ENCODE measurements at places on chromosomes 2 and 18. TPM values are rescaled to one million over a fixed set of nuclear protein-coding genes. Genes with fewer than 3 reads are reported as not detected.

GRCh38 chr2:124323321-124323720, 298.2 kb downstream of the CNTNAP5 start:
- no peaks in the 10 kb centered on the region for H3K27me3 ChIP-seq
- no peaks in the 10 kb centered on the region for H3K4me1 ChIP-seq
- H3K27ac ChIP-seq, result no peak overlapping the region

DNA sequence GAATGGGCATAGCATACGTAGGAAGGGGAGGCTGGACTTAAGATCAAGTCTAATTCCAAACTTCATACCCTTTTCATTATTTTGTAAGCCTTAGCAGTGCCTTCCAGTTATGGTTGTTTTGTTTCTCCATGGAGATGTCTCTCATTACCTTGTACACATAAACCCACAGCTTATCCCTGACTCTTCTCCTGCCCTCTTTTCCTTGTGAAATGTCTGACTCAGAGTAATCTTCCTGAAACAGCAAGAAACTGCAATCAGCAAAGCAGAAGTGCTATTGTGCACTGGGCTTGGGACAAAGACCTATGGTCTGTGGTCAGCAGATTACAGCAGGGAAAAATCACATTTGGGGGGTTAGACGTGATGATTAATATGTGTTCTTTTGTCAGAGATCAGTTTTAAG, 176.7 kb downstream of the IKZF2 start:
- H3K27me3 ChIP-seq, result no peaks in the 10 kb centered on the region
- H3K4me3 ChIP-seq, result no peak overlapping the region
- H3K4me1 ChIP-seq, result no peaks in the 10 kb centered on the region
- no peaks in the 10 kb centered on the region for H3K36me3 ChIP-seq
- no peak overlapping the region for H3K27ac ChIP-seq

DNA sequence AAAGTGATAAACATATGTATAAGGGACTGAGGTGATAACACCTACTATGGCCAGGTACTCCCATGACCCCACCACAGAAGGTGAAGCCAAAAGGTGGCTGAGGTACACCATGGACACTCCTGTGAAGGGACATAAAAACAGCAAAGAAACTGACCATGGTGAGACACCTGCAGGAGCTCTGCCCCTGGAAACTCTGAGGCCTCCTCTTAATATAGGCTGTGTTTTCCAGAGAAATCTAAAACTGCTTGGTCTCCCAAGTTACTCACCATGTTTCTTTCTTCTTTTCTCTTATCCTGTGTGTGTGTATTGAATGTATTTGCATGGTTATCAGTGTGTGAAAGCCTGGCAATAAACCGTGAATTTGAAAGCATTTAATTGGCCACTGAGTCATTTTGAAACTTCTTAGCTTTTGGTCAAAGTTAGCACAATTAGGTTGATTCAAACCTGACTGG, 739.3 kb upstream of the GCFC2 start:
- no peak overlapping the region for H3K4me3 ChIP-seq
- no peaks in the 10 kb centered on the region for H3K27me3 ChIP-seq
- no peak for DNase-seq
- H3K27ac ChIP-seq, result no peak overlapping the region

DNA sequence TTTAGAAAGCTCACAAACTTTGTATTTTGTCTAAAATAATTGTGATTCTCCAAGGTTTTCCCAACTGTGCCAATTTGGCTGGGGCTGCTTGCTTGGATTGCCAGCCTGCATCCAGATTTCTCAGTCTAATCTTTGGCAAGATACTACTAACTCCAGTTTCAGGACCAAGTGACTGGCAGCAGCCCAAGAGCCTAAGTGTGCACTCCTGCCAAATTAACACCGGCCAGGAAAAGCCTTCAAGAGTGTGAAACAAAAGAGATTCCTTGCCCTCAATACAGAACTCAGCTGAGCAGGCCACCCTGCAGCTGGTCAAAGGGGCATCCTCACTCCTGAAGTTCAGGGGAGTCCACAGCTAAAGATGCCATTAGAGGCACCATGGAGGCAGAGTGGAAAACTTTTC, 589.0 kb upstream of the ACVR2A start:
- DNase-seq, result no peak
- no peaks in the 10 kb centered on the region for H3K4me1 ChIP-seq
- H3K27ac ChIP-seq, result no peak overlapping the region
- no peaks in the 10 kb centered on the region for H3K36me3 ChIP-seq
- no peak overlapping the region for H3K4me3 ChIP-seq

- H3K4me1 ChIP-seq, result no peaks in the 10 kb centered on the region
- H3K27me3 ChIP-seq, result no peaks in the 10 kb centered on the region
- no peak overlapping the region for H3K27ac ChIP-seq
- no peak overlapping the region for H3K4me3 ChIP-seq
- no peak for DNase-seq
Observed at GRCh38 chr18:79210002-79210910, 141.1 kb downstream of the ATP9B start.

FSHR gene
- not detected for total RNA-seq

DNA sequence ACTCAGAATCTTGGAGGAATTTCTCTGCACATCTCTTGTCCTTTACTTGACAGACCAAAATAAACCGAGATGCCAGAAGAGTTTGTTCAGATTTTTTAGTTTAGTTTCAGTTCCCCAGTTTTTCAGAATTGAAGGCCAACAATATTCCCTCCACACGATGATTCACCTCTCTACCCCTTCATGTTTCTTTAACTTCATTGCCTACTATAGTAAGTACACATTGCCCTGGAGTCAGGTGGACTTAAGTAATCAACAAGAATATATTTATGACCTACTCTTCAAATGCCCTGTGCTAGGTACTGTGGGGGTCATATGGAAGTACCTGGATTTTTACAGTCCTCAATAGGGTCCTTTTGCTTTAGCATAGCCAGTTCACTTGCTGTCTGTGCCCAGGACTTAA, 79.6 kb upstream of the CTLA4 start:
- H3K27ac ChIP-seq, result no peak overlapping the region
- no peaks in the 10 kb centered on the region for H3K4me1 ChIP-seq
- no peak overlapping the region for H3K4me3 ChIP-seq
- H3K36me3 ChIP-seq, result no peaks in the 10 kb centered on the region
- H3K27me3 ChIP-seq, result no peaks in the 10 kb centered on the region
- no peak for DNase-seq

GRCh38 chr2:227782804-227783203, 30.8 kb upstream of the CCL20 start:
- no peak for DNase-seq
- no peaks in the 10 kb centered on the region for H3K27me3 ChIP-seq
- no peak overlapping the region for H3K4me3 ChIP-seq
- no peak overlapping the region for H3K27ac ChIP-seq
- H3K36me3 ChIP-seq, result no peaks in the 10 kb centered on the region

IL1A gene
- total RNA-seq, result 0.09 TPM

- no peak overlapping the region for H3K27ac ChIP-seq
- H3K4me3 ChIP-seq, result no peak overlapping the region
- DNase-seq, result no peak
- no peaks in the 10 kb centered on the region for H3K4me1 ChIP-seq
- H3K27me3 ChIP-seq, result peaks cover 2% of the 10 kb centered on the region
- no peaks in the 10 kb centered on the region for H3K36me3 ChIP-seq
Observed at GRCh38 chr2:239710953-239711861, 310.4 kb upstream of the HDAC4 start.

AQP12A gene
- not detected for total RNA-seq

Data from K562 (cell line).